Astrocyte (in vitro differentiated cells and primary cell): ENCODE measurements at places on chromosomes 16 and 17. TPM values are rescaled to one million over a fixed set of nuclear protein-coding genes. Genes with fewer than 3 reads are reported as not detected.

DNA sequence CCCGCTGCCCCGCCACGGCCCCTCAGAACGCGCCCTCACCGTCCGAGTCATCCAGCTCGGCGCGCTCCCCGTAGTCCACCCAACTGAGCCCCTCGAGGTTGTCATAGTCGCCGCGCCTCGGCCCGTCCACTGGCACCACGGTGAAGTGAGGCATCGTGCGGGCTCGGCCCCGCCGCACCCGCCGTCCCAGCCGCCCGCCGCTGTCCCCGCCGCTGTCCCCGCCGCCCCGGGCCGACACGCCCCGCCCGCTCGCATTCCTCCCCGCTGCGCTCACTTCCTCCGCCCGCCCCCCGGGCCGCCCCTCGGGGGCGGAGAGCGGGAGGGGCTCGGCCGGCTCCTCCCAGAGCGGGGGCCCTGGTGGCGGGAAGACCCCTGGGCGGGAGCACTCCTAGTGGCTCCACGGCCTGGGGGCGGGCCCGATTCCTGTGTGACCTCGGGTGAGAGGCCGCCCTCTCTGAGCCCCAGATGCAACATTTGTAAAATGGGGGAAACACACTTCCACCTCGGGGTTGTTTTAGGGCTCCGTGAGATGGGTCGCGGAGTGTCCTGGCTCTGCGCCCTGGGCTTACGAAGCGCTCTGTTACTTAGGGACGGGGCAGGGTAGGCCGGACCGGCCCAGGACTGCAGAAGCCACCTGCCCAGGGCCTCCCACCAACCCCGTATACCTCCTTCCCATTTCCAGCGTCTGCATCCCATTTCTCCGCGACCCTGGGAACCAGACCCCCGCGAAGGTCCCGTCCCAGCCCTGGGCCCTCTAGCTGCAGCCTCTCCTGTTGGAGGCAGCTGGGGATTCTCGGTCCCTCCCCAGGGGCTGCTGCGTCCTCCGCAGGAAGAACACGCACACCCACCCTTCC is at the start of gene SLC12A4:
Gene SLC12A4 (minus strand): TSS at position 238 of the 854 bp plus-strand sequence. CDS start 84 bp downstream, at position 154.
- no peaks in the 10 kb centered on the region for H3K36me3 ChIP-seq
- DNase-seq, result peak; percentile 44
- peaks cover 40% of the 10 kb centered on the region for H3K4me1 ChIP-seq
- H3K27ac ChIP-seq, result peak within 1 kb of the TSS; percentile 92
- H3K4me3 ChIP-seq, result peak within 1 kb of the TSS; percentile 100
- no peaks in the 10 kb centered on the region for H3K27me3 ChIP-seq

GRCh38 chr17:16013943-16014407 is 14.4 kb downstream of the TTC19 start:
- H3K27ac ChIP-seq, result peak overlapping the region; percentile 59
- H3K4me3 ChIP-seq, result no peak overlapping the region
- peaks cover 31% of the 10 kb centered on the region for H3K36me3 ChIP-seq
- no peaks in the 10 kb centered on the region for H3K27me3 ChIP-seq
- peaks cover 12% of the 10 kb centered on the region for H3K4me1 ChIP-seq
- peak; percentile 81 for DNase-seq

- H3K4me1 ChIP-seq, result peaks cover 5% of the 10 kb centered on the region
- no peaks in the 10 kb centered on the region for H3K27me3 ChIP-seq
- peaks cover 34% of the 10 kb centered on the region for H3K36me3 ChIP-seq
- no peak for DNase-seq
- H3K4me3 ChIP-seq, result no peak overlapping the region
- no peak overlapping the region for H3K27ac ChIP-seq
Measured at GRCh38 chr17:47981462-47981861, 10.5 kb downstream of the CDK5RAP3 start.

GRCh38 chr16:89444728-89445127 is 45.6 kb downstream of the ANKRD11 start:
- no peak overlapping the region for H3K27ac ChIP-seq
- DNase-seq, result no peak
- no peak overlapping the region for H3K4me3 ChIP-seq
- H3K27me3 ChIP-seq, result no peaks in the 10 kb centered on the region

DNA sequence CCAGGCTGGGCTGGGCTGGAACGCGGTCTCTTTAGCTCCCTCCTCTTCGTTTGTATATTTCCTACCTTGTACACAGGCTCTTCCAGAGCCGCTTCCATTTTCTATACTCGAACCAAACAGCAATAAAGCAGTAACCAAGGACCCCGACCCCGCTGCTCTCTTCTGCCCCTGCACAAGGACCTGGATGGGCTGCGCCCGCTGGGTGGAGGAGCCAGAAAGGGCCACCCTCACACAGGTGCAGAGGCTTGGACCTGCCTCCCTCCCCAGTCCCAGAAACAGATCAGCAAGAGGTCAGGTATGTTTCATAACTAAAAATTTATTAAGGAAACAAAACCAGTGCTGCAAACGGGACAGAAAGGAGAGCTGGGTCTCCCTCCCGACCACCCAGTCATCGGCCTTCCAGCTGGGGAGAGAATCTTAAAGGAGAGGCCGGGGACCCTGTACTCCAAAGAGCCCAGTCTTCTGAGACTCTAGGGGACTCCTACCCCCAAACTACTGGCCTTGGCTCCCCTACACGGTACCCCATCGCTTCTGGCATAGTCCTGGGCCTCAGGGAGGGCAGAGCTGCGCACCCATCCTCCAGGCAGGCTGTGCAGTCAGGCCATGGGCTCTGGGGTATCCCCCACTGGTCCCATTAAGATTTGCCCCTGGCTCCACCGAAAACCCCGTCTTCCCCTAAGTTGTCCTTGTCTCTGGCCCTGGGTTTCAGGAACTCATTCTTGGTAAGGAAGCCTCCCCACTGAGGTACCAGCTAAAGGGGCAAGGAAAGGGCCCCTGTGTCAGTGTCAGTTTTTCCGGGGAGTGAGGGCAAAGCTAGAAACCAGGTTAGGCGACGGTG is 4.9 kb downstream of the HIC1 start:
- H3K27me3 ChIP-seq, result no peaks in the 10 kb centered on the region
- peaks cover 61% of the 10 kb centered on the region for H3K4me1 ChIP-seq
- H3K27ac ChIP-seq, result peak overlapping the region; percentile 99

- H3K27me3 ChIP-seq, result no peaks in the 10 kb centered on the region
- H3K27ac ChIP-seq, result no peak overlapping the region
- no peak overlapping the region for H3K4me3 ChIP-seq
- DNase-seq, result no peak
Measured at GRCh38 chr16:7336742-7337141, 4.1 kb downstream of the RBFOX1 start.

DNA sequence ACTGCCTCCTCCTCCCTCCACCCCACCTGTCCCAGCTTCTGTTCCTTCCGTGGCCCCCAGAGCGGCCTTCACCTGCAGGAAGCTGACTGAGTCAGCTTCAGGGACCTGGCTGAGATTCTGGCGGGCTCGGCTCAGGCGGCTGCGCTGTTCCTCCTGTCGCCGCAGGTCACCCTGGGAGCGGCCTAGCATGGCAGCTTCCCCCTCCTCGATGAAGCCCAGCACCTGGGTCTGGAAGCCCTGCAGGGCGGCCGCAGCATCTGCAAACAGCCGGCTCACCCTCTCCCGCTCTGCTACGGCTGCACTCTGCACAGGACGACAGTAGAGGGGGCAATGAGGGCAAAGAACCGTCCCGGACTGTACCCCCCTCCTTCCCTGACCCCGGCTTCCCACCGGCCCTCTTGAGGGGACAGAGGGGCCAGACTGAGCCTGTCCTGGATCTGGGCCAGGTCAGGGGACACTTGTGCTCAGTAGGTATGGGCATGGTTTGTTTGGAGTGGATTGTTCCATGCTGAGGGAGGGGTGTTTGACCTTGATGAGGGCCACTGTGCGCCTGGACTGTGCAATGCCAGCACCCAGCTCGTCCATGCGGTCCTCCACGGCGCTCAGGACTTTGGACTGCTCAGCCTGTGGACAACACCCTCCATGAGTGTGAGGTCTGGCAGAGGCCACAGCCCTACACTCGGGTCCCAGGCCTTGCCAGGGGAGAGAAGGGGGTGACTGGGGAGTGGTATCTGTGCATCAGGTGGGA is 2.0 kb downstream of the TRIM47 start:
- no peaks in the 10 kb centered on the region for H3K36me3 ChIP-seq
- peak overlapping the region; percentile 82 for H3K27ac ChIP-seq

DNA sequence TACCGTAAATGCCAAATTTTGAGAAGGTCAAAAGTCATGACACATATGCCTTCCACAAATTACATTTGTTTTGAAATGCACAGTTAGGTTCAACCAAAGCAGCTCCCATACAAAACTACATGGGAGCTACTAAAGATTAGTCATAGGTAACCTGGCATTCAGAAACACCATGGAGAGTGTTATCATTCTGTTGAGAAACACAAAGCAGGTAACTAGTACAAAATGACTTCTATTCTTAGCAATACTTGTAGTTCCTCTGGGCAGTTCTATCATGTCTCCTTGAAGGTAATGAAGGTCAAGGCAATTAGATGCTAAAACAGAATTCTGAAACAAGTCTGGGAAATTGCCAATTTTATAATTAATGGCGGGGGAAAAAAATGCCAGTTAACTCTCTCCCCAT is 39.4 kb downstream of the KCNJ16 start:
- H3K4me3 ChIP-seq, result no peak overlapping the region
- H3K27ac ChIP-seq, result no peak overlapping the region
- no peaks in the 10 kb centered on the region for H3K36me3 ChIP-seq
- no peaks in the 10 kb centered on the region for H3K27me3 ChIP-seq

GRCh38 chr16:24980077-24980793 is 34.9 kb downstream of the ARHGAP17 start:
- peaks cover 32% of the 10 kb centered on the region for H3K4me1 ChIP-seq
- H3K27me3 ChIP-seq, result no peaks in the 10 kb centered on the region
- no peak overlapping the region for H3K27ac ChIP-seq
- H3K36me3 ChIP-seq, result peaks cover 8% of the 10 kb centered on the region
- DNase-seq, result peak; percentile 23
- no peak overlapping the region for H3K4me3 ChIP-seq

DNA sequence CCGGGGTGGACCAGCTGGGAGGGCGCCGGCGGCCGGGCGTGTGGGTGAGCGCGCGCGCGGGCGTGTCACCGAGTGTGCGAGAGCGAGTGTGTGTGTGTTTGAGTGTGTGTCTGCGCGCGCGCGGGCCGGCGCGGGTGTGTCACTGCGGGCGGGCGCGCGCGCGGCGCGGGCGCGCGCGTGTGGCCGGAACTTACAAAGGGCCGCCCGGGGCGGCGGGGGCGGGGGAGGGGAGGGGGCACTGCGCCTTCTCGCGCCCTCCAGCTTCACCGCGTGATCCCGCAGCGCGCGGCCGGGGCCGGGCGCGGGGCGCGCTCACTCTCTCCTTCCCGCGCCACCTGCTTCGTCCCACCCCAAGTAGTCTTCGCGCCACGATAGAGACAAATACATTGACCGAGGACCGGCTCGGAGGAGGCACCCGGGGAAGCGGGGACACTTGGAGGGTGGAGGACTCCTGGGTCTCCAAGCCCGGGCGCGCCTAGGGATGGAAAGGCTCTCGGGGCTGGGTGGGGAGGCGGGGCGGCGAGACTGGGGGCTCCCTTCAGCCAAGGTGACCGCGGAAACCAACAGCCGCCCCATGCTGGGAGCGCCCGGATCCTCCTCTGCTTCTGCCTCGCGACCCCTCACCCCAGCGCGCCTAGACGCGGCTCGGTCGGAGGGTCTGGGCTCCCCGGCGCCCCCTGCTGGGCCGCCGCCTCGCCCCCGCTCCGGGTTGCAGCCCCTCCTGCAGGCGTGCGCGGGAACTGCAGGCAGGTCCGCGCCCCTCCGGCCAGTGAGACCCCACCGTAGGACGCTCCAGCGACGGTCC is at the start of gene SRCIN1:
Gene SRCIN1 (minus strand): TSS at position 112 of the 805 bp plus-strand sequence. CDS start 247 bp downstream, outside the sequence.
- no peak for DNase-seq
- no peaks in the 10 kb centered on the region for H3K4me1 ChIP-seq
- H3K4me3 ChIP-seq, result peak within 1 kb of the TSS; percentile 52
- peaks cover 45% of the 10 kb centered on the region for H3K27me3 ChIP-seq

- H3K27me3 ChIP-seq, result no peaks in the 10 kb centered on the region
- peaks cover 13% of the 10 kb centered on the region for H3K36me3 ChIP-seq
- no peak overlapping the region for H3K4me3 ChIP-seq
- no peaks in the 10 kb centered on the region for H3K4me1 ChIP-seq
- no peak overlapping the region for H3K27ac ChIP-seq
Measured at GRCh38 chr16:19625039-19625438, 69.5 kb downstream of the VPS35L start.

GRCh38 chr16:66563574-66564334 is 2.5 kb upstream of the CMTM1 start:
- no peak overlapping the region for H3K4me3 ChIP-seq
- no peak for DNase-seq
- H3K27me3 ChIP-seq, result no peaks in the 10 kb centered on the region
- peaks cover 11% of the 10 kb centered on the region for H3K36me3 ChIP-seq
- no peak overlapping the region for H3K27ac ChIP-seq

DNA sequence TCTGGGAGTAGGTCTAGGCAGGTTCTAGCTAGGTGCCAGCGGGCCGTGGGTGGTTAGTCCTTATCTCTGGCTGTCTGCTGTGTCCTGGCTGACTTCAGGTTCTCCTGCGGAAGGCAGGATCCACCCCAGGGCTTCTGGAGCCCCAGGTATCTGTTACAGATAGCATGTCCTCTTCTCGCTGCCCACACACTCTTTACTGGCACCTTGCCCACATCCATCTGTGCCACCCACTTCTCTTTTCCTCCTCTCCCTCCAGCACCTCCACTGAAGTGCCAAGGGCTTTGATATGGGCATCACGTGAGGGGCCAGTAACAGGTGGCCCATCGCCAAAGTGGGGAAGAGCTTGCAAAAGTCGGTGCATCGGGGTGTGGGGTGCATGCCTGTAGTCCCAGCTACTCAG is 4.6 kb upstream of the MPP2 start:
- H3K36me3 ChIP-seq, result no peaks in the 10 kb centered on the region
- no peak for DNase-seq
- no peak overlapping the region for H3K4me3 ChIP-seq
- peaks cover 39% of the 10 kb centered on the region for H3K27me3 ChIP-seq
- peaks cover 11% of the 10 kb centered on the region for H3K4me1 ChIP-seq
- no peak overlapping the region for H3K27ac ChIP-seq

DNA sequence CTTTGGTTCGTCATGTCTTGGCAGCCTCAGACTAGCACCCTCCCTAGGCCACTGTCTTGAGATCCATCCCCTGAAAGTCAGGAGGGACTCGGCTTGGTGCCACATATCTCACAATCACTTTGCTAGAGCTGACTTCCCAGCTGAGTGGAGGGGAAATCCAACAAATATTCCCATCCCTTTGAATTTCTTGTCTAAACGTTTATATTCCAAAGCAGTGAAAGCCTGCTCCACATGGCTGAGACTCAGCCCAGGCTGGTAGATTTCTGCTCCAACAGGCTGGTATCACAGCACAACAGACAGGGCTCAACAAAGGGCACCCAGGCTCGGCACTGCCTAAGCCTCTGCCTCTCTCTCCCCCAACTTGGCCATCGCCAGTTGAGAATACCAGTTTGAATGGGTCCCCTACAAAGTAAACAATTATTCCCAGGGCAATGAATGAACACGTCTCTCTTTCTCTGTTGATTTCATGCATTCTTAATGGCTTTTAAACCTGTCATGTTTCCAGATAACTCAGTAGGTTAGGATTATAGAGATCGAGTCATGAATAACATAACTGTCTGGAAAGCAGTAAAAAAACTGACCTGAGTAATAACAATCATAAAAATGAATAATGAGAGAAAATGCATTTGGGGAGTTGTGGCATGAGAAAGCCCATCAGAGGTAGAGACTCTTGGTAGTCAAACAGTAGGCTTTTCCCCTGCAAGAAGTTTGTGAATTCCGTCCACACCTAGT is 1.0 kb downstream of the KRT13 start:
- H3K27ac ChIP-seq, result no peak overlapping the region
- H3K4me3 ChIP-seq, result no peak overlapping the region
- H3K36me3 ChIP-seq, result no peaks in the 10 kb centered on the region
- H3K27me3 ChIP-seq, result no peaks in the 10 kb centered on the region
- peaks cover 11% of the 10 kb centered on the region for H3K4me1 ChIP-seq

ZPBP2 gene
- not detected in 2 replicates for total RNA-seq

ACSM2A gene
- 0.14 TPM in 1 of 2 replicates, not detected in the other for total RNA-seq

CCL5 gene
- total RNA-seq, result 71.3 and 95.8 TPM in 2 replicates

B9D1 gene
- total RNA-seq, result 10.2 and 10.9 TPM in 2 replicates

NRN1L gene
- 0.82 and 0.91 TPM in 2 replicates for total RNA-seq
